Activated naive CD4-positive, alpha-beta T cell treated with Interleukin-2 at 50 U/mL for 16 hours (primary cell): ENCODE measurements at places on chromosomes 2 and 18.

- DNase-seq = no peak
Measured at GRCh38 chr2:172783165-172783898, 47.7 kb downstream of the RAPGEF4 start.

DNA sequence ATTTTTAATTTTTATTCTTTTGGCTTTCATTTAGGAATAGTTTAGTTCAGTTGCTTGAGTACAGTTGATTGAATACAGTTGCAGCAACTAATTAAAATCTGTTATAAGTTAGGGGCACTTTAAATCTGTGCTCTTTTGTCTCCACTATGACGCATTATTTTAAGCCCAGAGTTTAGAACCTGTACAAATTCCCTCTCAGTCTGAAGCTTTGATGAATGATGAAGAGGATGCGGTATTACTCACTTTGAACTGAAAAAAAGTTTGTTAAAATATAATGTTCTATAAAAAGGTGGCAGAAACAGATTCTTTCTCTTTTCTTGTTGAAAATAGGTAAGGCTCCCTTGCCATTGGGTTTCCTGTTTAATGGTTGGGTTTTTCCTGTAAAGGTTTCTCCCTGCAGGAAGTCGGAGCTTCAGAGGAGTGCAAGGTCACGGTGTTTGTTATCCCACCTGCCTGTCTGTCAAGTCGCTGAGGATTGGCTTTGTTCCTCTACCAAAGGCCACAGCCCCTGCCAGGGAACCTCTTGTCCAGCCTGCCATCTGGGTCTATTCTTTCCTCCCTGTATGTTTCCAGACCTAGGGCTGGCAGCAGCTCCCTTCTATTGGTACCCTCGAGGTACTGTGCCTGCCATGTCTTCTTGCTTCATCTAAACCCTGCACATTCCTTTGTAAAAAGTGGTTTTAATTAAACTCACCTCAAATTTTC, 43.8 kb upstream of the FN1 start:
- DNase-seq = no peak

DNA sequence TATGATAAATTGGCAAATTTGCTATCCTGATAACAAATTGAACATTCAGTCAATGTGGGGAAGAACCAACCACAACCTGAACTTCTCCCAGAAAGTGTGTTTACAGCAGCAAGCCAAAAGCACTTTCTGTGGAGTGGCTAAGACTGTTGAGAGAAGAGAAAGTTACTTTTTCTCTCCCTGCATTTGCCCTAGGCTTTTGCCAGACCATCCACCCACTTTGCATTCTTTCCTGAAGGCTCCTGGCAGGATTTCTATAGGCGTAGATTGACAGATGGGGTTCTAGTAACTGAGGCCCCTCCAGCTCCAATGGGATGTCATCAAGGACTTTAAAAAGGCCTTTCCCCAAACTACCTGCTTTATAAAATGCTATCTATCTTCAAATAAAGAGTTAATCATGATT, 215.2 kb downstream of the GULP1 start:
- DNase-seq = no peak

DNA sequence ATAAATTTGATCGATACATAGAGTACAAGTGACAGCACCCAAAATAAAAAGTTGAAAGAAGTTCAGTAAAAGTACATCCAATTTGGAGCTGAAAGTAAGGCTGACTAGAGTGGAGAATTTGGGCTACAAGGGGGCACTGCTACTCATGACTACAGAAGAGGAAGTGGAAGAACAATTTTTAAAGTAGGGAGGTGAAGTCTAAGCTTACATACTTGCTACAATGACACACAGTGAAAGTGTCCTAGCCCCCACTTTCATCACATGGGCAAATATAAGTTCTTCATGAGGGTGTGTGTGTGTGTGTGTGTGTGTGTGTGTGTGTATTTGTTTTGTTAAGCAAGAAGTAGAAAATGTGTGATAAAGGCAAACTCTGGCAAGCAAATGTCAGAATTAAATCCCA, 45.7 kb downstream of the MAP3K2 start:
- no peak for DNase-seq

DNA sequence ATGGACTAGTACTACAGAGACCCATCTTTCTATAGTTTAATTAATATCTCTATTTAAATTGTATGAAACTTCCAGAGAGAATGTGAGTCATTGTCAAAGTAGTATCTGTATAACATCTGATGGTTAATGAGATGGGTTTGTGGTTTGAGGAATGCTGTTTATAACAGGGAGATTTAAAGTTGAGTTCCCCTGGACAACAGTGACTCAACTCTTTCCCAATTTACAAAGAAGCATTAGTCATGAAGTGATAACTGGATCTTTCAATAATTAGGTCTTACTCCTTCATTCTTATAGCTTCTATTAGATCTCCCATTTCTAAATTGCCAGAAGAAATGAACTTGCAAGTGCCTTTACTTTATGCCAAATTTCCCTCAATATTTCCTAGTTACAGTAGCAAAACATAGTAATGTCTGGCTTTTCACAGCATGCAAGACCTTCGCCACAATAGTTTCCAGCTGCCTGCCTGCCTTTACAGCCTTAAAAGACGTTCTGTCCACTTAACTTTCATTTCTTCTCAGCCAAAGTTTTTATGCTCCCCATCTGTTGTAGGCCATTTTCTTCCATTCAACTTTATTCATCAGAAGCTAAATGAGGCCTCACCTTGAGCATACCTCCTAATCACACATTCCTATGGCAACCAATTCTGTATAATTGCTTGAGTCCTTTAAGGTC, 47.7 kb upstream of the WDR75 start:
- DNase-seq = no peak

GRCh38 chr2:206392118-206392517, 51.2 kb upstream of the ADAM23 start:
- peak; percentile 18 for DNase-seq

DNA sequence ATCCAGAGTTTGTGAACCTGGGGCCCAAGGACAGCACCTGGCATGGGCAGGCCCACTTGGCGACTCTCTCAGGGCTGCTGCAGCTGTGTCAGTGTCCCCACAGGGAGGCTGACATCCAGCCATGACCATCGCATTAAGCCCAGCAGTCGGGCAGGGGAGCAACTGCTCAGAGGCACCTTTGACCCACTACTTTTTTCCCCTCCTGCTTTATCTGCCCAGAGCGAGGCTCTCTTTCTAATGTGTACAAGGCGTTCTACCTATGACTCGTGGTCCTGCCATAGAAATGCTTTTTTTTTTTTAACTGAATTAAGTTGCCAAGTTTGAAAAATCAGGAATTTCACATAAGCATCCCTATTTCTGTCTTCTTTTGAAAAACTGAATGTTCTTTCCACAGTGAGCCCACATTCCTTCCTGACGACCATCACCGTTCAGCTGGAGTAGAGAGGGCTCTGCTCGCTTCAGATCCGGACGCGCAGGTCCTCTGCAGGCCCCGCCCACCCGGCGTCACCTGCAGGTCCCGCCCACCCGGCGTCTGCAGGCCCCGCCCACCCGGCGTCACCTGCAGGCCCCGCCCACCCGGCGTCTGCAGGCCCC, 403 bp upstream of the CLUL1 start:
- no peak for DNase-seq

DNA sequence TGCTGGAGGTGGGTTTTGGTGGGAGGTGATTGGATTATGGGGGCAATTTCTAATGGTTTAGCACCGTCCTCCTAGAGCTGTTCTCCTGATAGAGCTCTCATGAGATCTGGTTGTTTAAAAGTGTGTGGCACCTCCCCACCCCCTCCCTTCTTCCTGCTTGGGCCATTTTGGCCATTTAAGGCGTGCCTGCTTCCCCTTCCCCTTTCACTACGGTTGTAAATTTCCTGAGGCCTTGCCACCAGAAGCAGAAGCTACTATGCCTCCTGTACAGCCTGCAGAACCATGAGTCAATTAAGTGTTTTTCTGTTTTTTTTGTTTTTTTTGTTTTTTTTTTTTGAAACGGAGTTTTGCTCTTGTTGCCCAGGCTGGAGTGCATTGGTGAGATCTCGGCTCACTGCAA, 335.7 kb upstream of the HS6ST1 start:
- DNase-seq = no peak
